Kidney tubule cell (primary cell): ENCODE measurements at places on chromosomes 16 and 17.

DNA sequence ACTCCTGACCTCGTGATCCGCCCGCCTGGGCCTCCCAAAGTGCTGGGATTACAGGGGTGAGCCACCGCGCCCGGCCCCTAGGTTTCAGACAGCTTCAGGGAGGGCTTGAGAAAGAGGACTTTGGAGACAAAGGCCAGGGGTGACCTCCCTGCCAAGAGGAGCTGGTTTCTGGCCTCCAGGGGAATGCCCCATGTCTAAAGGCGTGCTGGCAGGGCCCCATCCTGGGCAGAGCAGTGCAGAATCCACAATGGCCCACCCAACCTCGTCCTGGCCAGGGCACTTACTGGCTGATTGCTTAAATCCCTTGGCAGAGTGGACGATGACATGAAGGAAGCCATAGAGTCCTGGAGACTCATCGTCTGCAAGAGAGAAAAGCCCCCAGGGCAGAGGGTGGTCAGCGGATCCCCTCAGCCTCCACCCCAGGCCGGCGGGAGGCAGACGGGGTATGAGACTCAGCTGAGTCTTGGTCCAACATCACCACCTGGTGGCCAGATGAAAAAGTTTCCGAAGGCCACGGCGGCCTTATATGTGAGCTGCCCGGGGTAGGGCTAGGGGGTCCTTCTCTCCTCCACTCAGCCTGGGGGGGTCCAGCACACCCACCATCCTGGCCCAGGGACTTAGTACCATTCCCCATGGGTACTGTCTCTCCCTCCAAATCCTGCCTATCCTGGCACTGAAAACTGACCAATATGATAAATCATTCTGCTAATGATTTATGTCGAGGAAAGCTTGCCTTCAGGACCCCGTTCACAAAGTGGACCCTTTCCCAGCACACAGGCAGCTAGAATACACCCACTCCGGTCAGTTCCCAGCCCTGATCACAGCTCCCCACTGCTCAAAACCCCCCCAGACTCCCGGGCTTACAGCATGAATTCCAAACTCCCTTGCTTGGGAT, 59.1 kb downstream of the TIMM22 start:
- DNase-seq: peak; percentile 53

- peak; percentile 71 for DNase-seq
Observed at GRCh38 chr16:1300664-1301476, 8.6 kb upstream of the UBE2I start.

DNA sequence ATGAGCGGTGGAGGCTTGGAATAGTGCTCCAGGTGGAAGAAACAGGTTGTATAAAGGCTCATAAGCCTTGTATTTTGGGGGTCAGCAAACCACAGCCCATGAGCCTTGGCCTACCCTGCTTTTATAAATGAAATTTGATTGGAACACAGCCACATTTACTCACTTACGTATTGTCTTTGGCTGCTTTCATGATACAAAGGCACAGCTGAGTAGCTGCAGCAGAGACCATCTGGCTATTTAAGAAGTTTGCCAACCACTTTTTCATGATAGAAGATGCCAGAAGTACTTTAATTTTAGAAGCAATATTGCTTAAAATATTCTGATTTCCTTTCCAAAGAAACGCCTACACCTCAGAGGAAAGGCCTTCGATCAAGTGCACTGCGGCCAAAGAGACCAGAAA, 73.8 kb downstream of the C17orf58 start:
- DNase-seq: no peak

DNA sequence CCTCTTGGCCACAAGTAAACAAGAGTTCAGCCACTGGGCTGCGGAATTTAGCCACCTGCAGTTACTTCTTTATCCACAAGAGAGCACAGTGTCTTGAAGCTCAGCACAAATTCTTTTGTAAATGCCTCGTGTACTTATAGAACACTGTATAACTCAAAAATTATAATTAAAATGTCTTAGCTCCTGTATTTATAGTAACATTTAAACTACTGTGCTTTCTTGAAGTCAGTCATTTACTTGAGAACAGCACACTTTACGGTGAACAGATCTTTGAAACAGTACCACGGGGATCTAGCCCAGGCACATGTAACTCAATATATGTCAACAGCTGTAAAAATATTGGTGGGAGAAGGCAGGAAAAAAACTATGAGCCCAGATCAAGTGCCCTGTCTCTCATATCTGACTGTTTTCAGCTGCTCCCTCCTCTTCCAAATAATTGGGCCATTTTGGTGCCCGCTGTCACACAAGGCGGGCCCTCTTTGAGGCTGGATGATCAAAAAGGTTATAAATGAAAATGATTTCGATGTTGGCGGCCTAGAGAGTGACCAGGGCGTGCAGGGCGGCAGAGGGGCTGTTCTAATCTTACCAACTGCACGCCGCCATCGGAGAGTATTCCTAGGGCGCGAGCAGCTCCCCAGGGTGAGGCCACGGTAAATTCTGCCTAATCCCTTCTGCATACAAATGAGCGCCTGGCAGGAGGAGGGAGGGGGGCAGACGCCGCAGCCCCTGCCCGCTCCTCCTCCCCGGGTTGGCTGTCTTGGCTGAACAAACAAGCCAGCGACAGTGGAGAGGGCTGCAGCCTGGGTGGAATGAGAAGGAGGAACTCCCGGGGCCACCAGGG, 183.2 kb downstream of the C16orf78 start:
- peak; percentile 47 for DNase-seq
